ENCODE measurements at places on chromosomes 1 and 21. TPM values are rescaled to one million over a fixed set of nuclear protein-coding genes. Genes with fewer than 3 reads are reported as not detected.

The CSF3R gene
- polyA plus RNA-seq, result not detected

- no peak for DNase-seq
Measured at GRCh38 chr1:77461691-77462090, 179.9 kb downstream of the AK5 start.

The NHLH1 gene
- 0.49 TPM for polyA plus RNA-seq

The CFAP107 gene
- polyA plus RNA-seq, result not detected

DNA sequence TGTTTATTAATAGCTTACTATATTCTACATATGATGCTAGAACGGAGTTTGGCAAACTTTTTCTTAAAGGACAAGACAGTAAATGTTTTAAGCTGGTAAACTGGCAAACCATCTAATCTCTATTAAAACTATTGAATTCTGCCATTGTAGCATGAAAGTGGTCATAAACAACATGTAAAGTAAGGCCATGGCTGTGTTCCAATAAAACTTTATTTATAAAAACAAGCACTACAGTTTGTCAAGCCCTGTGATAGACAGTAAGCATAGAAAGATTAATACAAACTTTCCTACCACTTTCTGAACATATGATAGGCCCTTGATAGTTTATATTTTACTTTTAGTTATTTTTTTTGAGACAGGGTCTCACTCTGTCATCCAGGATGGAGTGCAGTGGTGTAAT is 22.4 kb downstream of the PEA15 start:
- DNase-seq, result no peak

DNA sequence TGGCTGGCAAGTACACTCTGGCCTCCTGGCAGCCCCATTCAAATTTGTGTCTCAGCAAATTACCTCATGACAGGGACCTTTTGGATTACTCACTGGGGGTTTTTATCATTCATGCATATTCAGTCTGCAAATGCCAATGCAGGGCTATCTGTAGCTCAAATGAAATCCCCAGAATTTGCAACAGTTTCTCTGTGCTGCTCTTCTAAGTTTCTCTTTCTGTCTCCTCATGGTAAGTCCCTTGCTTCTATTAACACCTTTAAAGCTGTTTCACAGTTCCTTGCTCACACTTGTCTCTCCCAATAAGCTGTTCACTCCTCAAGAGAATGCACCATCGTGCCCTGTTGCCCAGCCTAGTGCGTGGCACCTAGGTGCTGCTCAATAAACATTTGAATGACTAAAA is 3.3 kb upstream of the FAM78B start:
- no peak for DNase-seq

The DPT gene
- polyA plus RNA-seq, result not detected

The LCE3D gene
- 0.18 TPM for polyA plus RNA-seq

The FAM78B gene
- 0.12 TPM for polyA plus RNA-seq

DNA sequence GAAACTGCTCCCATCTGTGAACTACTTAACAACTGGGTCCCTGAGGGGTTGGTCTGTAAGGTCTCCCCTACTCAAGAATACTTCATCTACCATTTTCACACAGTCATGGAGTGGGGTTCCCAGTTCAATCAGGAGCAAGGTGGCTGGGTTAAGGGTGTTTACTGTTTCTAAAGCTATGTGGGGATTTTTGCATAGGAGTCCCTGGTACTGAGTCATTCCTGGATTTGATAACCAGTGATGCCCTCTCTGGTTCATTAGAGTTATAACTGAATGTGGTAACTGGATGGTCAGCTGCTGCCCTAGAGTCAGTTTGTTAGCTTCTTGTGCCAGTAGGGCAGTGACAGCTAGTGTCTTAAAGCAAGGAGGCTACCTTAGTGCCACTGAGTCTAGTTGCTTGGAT is 29.4 kb upstream of the KCNJ15 start:
- DNase-seq, result no peak

GRCh38 chr1:29062157-29062942 is 61.4 kb downstream of the TMEM200B start:
- DNase-seq, result no peak

DNA sequence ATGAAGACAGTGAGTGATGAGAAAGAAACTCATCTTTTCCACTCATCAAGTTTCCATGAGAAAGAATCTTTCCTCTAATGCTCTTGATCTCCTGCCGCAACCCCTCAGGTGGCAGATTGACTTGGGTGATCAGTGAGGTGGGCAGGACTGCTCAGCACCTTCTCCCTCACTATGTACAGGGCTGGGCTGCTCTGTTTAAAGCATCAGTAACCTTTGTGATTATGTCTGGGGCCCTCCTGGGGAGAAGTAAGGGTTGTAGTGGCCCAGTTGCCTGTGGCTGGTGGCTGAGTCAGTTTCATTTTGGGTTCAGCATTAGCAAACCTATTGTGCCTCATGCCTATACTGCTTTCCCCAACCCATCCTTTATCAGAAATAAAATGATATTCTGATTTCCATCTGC is 366.0 kb downstream of the TTLL7 start:
- DNase-seq, result no peak

The ADAMTS1 gene
- 0.18 TPM for polyA plus RNA-seq

DNA sequence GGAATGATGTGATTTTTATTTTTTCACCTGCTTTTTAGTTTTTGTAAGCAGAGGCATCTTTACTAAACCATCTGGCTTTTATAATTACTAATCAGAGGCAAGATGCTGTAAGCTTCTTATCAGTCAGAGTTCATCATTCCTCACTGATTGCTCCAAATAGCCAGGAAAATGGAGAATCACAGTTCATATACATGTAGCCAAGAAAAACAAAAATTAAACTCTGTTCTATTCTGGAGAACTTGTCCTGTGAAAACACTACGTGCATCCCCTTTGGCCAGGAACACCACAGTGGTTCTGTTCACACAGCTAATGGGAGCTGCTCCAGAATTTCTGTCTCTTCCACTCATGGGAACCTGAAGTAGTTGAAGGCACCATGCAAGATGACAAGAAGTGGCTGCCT is 725.5 kb upstream of the CHRM3 start:
- no peak for DNase-seq

- DNase-seq, result no peak
Measured at GRCh38 chr1:119818181-119818580, 6.9 kb upstream of the REG4 start.

- DNase-seq, result no peak
Measured at GRCh38 chr1:42845193-42845592, 1.2 kb upstream of the ZNF691 start.

GRCh38 chr1:111052246-111052645 is 87.6 kb downstream of the DRAM2 start:
- no peak for DNase-seq

The ITLN1 gene
- polyA plus RNA-seq, result not detected

The KRTAP10-11 gene
- polyA plus RNA-seq, result not detected

The RYR2 gene
- not detected for polyA plus RNA-seq

The CELSR2 gene
- polyA plus RNA-seq, result 5.9 TPM

Measured in A549 (cell line).